HFFc6 (cell line): ENCODE measurements at places on chromosomes 13 and 19.

- DNase-seq = no peak
Measured at GRCh38 chr19:15404097-15404779, 14.6 kb downstream of the AKAP8L start.

DNA sequence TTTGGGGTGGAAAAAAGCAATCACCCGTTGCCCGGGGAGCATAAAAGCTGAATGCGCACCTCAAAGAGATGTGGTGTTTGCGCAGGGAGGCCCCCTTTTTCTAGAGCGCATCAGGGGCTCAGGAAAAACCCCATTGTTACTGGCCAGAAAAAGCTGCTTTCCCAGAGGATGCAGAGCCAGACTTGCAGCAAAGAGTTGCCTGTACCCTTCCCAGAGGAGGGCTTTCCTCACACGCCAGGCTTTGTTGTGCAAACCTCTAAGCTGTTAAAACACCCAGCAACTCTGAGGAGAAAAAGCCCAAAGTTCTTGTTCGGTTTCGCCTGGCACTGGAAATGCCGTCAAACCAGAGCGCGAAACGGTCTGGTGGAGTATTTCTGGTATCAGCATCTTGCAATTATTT, 29.3 kb downstream of the GSX1 start:
- no peak for DNase-seq

GRCh38 chr19:48568345-48568886, 16.4 kb downstream of the SULT2B1 start:
- DNase-seq = peak; percentile 89

DNA sequence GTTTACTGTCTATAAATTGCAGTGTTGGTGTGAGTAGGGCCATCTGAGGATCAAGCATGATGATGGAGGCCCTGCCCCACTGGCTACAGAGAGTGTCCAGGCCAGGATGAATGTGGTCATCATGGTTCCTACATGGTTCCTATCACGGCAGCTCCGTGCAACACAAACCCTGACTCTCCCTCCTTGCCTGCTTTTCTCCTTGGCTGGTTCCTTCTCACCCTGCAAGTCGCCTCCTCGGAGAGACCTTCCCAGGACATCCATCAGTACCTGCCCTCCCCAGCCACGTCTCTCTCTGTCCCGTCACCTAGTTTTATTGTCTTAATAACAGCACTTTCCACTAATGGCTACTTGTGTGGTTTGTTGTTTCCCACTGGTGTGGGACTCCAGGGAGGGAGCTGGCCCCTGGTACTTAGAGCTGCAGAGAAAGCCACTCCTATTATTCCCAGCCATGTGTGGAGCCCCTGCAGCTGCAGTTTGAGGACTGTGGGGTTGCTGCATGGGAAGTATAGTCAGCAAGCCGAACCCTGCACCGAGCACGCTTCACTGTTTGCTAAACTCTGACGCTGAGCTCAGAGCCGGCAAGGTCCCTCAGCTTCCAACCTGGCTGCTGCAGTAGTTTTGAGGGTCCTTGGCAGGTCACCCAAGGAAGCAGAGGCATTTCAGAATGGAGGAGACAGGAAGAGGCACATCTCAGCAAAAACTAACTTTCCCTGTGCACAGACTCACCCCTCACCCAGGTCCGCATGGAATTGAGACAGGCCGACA, 146.4 kb upstream of the VSTM2B start:
- no peak for DNase-seq

GRCh38 chr19:49923055-49924003, 5.7 kb upstream of the ATF5 start:
- DNase-seq = no peak

- DNase-seq = no peak
Measured at GRCh38 chr19:5127717-5128116, 158.8 kb downstream of the KDM4B start.

DNA sequence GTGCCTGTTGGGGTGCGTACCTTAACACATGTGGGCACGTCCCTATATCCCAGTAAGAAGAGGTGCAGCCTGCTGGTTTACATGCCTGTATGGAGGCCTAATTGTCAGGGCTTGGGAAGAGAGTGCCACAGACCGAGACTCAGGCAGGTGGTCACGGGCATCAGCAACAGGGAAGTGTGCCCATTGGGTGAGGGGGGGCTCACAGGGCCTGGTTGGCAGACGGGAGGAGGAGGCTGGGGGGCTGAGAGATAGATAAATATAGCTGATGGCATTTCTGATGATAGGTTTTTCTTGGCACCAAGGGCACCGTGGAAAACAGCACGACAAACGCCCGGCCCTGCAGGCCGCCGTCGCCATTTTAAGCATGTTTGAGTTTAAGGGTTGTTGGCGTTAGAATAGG, 37.6 kb downstream of the NFIX start:
- DNase-seq = no peak

DNA sequence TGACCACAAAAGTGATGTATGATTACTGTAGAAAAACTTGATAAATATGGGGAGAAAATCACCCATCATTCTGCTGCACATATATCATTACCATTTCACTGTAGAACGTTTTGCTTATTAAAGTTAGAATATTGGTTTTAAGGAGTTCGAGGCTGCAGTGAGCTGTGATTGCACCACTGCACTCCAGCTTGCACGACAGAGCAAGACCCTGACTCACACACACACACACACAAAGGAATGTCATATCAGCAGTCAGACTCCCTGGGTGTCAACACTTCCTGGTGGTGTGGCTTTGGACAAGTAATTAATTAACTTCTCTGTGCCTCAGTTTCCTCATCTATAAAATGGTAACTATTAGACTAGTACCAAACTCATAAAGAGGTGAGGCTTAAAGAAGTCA, 11.3 kb upstream of the PNMA8A start:
- DNase-seq = peak; percentile 27

GRCh38 chr19:35249146-35249847, 495 bp downstream of the LSR start:
- DNase-seq = no peak

DNA sequence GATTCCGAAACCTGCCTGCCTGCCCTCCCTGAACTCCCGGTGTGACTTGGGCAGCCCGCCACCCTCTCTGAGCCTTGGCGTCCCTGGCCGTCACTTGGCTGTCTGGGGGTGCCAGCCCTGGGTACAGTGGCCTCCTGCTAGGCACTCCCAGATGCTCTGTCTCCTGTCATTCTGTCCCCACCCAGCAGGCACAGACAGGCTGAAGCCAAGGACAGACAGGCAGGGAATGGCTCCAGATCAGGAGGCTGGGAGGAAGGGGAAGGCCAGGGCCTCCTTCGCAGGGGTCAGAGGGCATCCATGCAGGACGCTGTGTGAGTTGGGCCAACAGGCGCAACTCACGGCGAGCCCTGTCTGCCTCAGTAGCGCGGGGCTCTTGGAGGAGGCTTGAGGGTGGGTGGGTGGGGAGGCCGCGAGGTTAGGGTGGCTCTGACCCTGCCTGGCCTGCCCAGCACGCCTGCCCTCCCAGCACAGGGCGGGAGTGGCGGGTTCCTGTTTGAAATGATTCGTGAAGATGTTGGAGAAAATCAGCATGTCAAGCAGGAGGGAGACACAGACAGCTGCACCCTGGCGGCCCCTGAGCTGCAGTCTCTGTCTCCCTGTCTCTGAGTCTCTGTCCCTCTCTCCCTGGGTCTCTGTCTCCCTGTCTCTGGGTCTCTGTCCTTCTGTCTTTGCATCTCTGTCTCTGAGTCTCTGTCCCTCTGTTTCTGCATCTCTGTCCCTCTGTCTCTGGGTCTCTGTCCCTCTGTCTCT, 19.7 kb downstream of the KLHL26 start:
- no peak for DNase-seq

- DNase-seq = no peak
Measured at GRCh38 chr19:6069268-6069791, 41.0 kb downstream of the RFX2 start.

DNA sequence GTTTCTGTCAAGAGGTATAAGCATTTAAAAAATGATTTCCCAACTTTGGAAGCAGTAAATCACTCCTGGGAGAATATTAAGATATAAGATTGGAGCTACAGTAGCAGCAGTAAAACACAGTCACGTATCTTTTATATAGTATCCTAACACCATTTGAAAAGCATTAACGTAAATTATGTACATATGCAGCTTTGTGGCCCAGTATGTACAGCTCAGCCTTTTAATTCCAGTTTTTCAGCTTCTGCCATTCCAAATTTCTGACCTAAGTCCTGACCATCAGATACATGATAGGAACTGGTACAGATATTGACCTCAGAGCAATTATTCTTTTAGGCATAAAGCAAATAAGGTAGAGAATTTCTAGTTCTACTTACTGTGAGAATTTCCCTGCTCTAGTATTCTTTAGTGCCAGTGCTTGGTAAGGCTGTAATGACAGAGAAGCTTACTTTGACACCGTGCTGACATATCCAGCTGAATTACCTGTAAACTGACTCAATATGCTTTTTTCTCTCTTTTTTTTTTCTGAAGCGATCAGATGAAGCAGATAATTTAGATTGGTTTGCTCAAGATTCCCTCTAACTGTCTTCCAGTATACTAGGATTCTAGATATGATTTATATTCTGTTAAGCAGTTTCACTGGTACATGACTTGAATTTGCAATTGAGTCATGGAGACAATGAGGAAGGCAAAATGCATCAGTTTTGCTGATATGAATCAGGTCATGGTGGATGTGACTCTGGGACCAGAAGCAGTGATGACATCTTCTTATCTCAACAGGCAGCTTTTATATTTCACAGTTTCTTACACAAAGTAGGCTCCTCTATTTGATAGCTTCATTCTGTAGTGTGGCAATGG, 703.6 kb downstream of the SLITRK6 start:
- no peak for DNase-seq

GRCh38 chr13:66899955-66900354, 330.2 kb downstream of the PCDH9 start:
- no peak for DNase-seq

- DNase-seq = peak; percentile 28
Measured at GRCh38 chr19:16445238-16446107, 26.3 kb downstream of the EPS15L1 start.

GRCh38 chr13:108528303-108528702, 101.1 kb upstream of the MYO16 start:
- no peak for DNase-seq

DNA sequence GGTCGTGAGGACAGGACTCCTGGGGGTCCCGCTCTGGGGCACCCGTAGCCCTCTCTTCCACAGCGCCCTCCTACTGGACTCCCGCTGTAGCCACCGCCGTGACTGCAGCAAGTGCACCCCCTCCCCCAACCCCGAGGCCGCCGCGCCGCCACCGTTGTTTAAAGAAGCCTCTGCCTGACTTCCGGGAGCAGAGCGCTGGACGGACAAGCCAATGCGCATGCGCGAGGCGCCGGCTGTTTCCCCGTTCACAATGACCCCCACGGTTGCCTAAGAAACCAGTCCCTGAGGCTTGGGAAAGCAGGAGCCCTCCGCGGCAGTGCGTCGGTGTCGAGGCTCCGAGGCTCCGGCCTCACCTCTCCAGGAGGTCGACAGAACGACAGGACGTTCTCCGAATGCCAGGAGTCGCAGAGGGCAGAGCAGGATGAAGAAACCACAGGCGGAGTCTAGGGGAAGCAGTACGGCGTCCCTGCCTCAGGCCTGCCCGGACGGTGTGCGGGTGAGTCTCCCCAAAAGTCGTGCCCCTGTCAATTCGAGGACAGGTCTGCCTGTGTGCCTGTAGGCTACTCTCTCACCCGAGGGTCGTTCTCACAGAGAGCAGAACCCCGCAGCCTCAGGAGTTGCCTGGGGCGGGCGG, 70.5 kb upstream of the ZNF420 start:
- DNase-seq = no peak

DNA sequence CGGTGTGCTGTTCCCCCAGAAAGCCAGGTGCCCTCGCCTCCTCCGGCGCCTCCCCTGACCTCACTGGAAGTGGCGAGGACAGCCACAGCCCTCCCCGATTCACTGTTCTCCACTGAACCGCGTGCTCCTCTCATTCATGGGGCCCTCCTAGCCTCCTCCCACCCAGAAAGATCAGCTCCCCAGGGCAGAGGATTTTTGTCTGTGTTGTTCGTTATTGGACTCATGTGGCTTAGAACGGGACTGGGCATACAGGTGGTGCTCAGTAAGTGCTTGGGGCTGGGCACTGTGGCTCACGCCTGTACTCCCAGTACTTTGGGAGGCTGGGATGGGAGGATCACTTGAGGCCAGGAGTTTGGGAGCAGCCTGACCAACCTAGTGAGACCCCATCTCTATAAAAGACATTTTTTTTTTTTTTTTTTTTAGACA, 3.8 kb downstream of the PRTN3 start:
- DNase-seq = no peak

GRCh38 chr13:102902789-102903347, 57.0 kb downstream of the ERCC5 start:
- no peak for DNase-seq

DNA sequence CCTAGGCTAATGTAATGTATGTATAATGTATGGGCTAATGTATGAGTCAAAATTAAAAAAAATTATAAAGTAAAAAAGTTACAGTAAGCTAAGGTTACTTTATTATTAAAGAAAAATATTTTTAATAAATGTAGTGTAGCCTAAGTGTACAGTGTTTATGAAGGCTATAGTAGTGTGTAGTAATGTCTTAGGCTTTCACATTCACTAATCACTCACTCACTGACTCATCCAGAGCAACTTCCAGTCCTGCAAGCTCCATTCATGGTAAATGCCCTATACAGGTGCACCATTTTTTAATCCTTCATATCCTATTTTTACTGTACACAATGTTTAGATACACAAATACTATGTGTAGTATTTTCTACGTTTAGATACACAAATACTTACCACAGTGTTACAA, 1.8 kb upstream of the TMEM272 start:
- DNase-seq = no peak

GRCh38 chr19:10744253-10744798, 26.4 kb downstream of the DNM2 start:
- DNase-seq = no peak

GRCh38 chr19:17490411-17490810, 20.1 kb downstream of the SLC27A1 start:
- DNase-seq = no peak

- no peak for DNase-seq
Measured at GRCh38 chr13:110214637-110215036, 92.3 kb downstream of the COL4A1 start.

- no peak for DNase-seq
Measured at GRCh38 chr13:33224686-33225085, 60.9 kb downstream of the STARD13 start.

DNA sequence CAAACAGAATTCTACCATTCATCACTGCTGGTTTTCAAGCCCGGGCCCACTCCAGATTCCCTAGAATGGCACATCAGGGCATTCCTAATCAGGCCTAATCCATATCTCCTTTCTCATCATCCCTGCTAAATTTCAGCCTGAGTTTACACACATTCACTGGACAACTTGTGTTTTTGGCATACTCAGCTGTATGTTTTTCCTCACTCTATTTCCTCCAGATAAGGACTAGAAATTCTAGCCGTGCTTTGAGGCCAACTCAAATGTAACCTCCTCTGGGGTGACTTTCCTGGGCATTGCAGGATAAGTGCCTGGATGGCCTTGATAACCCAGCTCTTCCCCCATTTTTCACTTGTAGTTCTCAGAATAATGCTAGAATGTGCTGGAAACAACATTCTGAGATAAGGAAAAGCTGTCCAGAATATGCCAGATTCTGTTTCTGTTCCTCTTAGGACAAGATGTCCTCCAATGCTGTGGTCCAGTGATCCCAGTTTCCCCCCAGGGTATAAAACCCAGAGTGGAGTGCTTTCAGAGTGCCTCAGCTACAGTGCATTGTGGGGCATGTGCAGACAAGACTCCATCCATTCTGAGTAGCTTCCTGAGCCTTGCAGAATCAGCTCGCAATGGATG, 66.9 kb upstream of the CLDN10 start:
- no peak for DNase-seq

- DNase-seq = no peak
Measured at GRCh38 chr19:49555600-49556411, 24.6 kb downstream of the NOSIP start.

- DNase-seq = no peak
Measured at GRCh38 chr19:37362733-37363132, 8.2 kb upstream of the ZNF527 start.

GRCh38 chr19:14474827-14475226, 327 bp downstream of the PTGER1 start:
- no peak for DNase-seq
